AG09319 (cell line): ENCODE measurements at places on chromosomes 1 and 21.
A peak's percentile ranks its signal among the peaks of the same experiment; 100 is the strongest.

- DNase-seq = no peak
Observed at GRCh38 chr1:247530785-247531184, 5.5 kb downstream of the OR2C3 start.

GRCh38 chr1:23394684-23395083, 25.0 kb upstream of the ZNF436 start:
- peak; percentile 74 for DNase-seq

GRCh38 chr1:15678578-15678977, 5.5 kb upstream of the PLEKHM2 start:
- DNase-seq = no peak

DNA sequence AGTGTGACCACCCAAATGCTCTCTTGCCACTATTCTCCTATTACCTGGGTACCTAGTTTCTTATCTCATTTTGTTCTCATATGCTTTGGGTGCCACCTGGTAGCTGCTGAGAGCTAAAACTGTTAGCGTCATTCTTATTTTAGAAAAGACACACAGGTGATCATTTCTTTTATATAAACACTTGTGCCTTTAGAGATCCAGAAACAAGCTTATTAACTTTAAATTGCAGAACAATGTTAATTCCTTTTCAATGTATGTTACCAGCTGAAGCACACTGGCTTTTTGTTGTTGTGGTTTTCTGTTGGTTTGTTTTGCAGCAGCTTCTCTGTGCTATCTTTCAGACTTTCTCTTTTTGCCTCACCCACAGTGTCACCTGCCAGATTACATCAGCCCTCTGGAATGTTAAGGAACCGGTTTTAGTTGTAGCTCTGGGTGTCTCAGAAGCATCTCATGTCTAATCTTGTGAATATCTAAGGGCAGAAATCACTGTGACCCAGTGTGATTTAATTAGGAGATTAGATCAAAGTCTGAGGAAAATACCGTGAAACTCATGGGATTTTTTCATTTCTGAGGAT, 43.4 kb upstream of the SLC19A2 start:
- no peak for DNase-seq

DNA sequence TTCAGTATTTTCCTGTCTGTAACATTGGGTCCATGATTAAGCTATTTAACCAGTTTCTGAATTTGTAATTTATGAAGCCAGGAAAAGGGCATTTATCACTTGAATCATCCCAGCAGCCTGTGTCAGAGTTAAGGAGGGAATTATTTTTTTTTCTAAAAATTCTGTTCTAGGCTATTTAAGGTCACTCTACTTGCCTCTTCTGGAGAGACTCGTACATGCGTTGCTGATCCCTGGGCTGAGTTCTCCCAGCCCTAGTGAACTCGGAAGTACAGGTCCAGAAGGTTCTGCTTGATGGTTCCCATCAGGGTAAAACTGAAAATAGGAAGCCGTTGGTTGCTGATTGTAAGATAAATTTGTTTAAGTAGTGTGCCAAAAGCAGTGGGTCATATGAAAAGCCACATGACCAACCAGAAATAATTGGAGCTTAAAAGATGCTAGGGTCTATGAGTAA, 90.7 kb downstream of the GPR88 start:
- DNase-seq = no peak

- DNase-seq = no peak
Observed at GRCh38 chr1:188762166-188762743, 1715.4 kb downstream of the BRINP3 start.

DNA sequence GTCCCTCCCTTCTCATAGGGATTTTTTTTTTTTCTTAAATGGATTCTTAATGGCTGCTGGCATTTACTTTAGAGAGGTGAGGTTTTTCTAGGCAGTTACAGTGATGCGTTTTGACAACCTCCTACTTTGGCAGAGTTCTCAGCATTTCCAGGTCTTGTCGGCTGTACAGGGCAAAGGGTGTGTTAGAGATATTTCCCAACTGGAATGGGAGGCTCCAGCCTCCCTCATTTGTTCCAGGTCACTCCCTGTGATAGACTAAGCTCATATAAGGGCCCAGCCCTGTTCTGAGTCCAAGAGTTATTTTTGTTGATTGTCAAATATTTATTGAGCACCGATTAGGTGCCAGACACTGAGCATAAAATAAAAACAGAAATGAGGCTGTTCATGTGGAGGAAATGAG, 7.6 kb upstream of the XKR8 start:
- DNase-seq = no peak

DNA sequence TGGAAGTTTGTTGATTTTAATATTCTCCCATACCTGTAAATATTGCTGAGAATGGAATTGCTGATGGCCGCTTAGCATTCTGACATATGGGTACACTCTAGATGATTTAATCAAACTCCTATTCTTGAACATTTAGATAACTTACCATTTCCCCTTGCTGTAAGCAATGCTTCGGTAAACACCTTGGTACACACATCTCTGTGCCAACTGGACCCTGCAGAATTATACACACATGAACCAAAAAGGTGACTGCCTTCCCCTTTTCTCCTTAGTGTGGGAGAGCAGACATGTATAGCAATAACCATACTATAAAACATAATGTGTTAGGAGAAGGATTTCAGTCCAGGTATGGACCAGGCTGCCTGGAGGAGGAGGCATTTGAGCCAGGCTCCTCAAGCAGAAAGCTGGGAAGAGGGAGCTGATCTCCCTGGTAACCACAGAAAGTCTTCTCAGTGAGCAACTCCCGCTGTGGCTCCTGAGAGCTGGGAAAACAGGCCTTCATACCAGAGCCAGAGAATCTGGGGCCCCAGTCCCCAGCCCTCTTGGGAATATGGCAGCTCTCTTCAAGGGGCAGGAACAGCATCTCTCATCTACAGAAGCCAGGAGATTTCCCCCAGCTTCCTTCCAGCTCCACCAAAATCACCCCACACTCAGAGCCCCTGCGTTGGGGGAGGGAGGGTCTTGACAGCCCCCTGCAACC, 33.9 kb upstream of the CSF1 start:
- DNase-seq = no peak

DNA sequence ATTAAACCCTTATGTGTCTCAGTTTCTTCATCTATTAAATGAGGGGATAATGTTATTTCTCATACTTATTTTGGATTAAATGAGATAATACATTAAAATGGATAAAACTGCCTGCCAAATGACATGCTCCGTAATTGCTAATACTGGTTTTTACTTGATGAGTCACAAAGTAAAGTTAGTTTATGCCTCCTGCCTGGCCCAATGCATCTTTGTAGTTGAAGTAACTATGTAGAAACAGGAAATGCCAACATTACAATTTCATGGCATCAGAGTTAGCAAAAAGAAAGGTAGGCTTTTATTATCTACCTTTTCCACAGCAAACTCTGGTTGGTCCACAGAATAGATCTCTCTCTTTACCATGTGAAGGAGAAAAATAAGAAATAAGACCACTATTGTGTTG, 214.5 kb downstream of the TBX15 start:
- DNase-seq = no peak

- DNase-seq = no peak
Observed at GRCh38 chr1:197234581-197234980, 33.5 kb upstream of the CRB1 start.

DNA sequence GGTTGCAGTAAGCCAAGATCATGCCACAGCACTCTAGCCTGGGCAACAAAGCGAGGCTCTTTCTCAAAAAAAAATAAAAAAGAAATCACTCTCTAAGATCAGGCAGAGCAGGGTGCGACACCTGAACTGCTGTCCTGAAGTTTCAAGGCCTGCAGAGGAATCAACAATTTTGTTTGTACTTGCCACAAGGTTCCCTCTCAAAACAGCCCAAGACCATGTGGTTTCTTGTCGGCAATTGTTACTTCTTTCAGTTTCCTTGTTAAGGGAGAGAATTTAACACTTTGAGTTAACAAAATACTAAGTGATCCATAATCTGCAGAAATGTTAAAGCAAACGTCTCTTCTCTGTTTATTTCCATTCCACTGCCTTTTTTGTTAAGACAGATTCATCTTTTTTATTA, 36.5 kb downstream of the MACO1 start:
- no peak for DNase-seq

DNA sequence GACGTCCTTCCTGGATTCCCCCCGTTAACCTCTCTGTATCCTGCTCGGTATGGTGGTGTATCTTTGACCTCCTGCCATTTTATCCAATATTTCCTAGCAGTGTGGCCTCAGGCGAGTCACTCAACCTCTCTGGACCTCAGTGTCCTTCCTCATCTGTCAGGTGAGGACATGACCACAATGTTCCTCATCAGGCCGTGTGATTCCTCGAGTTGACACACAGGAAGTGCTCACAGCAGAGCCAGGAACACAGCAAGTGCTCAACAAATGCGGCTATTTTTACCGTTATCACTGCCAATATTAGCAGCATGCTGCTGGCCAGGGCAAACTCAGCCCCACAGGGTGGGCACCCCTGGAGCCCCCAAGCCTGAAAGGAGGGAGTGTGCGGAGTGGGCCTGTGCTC, 450.2 kb downstream of the KIF26B start:
- DNase-seq = no peak

- no peak for DNase-seq
Observed at GRCh38 chr1:159023723-159024122, 14.0 kb downstream of the IFI16 start.

DNA sequence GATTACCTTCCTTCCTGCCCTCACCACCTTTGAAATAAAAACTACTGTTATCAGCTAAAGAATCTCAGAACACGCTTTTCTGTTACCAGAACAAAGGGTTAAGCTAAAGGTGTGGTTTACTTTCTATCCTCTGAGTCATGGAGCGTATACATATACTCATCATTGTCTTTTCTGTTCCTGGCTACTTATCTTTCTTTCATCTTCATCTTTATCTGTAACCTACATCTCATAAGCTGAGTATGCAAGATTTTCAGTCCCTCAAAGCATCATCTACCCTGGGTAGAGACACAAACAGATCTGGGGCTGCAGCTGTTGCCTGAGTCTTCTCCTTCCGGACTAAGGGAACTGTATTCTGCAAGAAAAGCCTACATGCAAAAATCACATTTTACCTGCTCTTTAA, 75.6 kb downstream of the LMO4 start:
- DNase-seq = no peak

GRCh38 chr1:157390651-157391050, 161.7 kb downstream of the FCRL5 start:
- DNase-seq = peak; percentile 3

DNA sequence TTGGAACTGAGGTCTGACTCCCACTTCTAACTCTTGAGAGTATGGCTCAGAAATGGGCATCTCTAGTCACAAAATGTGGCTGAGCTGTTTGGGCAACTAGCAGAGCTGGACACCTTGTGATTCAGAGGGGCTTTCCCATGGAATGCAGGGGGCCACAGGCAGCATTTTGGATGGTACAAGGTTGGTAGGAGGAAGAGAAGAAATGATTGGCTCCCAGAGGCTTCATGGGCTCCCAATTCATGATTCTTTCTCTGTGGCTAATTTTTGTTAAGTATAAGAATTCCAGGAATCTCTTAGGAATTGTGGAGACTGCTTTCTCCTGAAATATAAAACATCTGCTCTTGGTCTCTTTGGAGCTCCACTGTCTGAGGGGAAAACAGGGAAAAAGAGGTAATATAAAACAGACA, 49.7 kb downstream of the PBX1 start:
- DNase-seq = no peak

DNA sequence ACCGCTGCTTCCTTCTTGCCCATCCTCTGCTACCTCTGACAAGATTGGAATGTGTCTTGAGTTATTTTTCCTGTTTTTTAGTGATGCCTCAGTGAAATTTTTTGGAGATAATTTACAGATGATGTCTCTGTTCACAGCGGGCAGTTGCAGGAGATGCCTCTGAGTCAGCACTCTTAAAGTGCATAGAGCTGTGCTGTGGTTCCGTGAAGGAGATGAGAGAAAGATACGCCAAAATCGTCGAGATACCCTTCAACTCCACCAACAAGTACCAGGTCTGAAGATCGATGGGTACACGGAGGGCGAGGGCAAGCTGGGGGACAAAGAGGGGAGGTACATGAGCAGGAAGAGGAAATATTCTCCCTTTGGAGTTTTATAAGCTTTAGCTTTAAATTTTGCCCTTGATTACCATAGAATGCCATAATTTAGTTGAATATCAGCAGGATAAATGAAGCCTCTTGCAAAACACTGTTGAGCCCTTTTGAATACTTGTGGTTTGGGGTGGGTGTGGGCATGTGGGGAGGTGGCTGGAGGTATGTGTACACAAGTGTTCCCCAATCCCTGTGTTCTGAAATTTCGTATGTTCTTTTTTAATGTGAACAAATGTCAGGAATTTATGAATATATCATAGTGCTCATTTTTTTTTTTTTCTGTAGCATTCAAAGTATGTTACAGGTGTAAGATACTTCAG, 19.8 kb downstream of the ATP1A1 start:
- no peak for DNase-seq

GRCh38 chr1:155882766-155883165, 23.4 kb downstream of the SYT11 start:
- DNase-seq = no peak

- DNase-seq = no peak
Observed at GRCh38 chr21:31041295-31042079, 3.2 kb upstream of the KRTAP19-8 start.

DNA sequence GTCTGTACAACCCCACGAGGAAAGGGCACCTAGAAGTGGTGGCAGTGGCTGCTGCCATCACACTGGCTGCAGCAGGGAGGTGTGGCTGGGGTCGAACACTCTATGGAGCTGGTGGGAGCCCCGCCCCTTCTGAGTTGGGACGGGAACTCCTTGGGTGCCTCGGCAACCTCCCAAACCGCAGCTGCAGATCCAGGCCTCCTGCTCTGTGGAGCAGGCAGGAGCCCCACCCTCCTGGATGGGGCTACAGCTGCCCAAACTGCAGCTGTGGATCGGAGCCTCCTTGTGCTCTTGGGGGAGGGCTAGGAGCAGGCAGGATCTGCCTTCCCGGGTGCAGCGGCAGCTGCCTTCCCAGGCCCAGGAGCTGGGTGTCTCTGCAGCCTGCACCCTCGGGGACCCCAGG, 38.9 kb upstream of the TARDBP start:
- DNase-seq = peak; percentile 59

DNA sequence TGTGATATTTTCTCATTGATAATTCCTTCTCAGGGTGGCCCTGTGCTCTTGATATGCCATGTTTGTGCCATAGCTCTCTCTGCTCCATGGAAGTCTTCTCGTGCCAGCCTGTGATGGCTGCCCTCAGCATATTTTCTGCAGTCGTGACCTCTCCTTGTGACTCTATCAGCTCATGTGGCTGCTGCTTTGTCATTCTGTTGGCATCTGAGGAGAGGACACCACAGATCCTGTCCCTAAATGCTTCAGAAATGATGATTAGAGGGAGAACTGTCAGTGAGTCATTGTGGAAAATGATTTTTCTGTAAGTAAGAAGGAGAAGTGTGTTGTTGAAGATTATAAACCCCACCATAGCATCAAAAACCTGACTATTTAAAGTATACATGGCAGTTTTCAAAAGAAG, 286.0 kb downstream of the ADGRL2 start:
- DNase-seq = no peak

- peak; percentile 96 for DNase-seq
Observed at GRCh38 chr1:235917267-235917811, 50.6 kb upstream of the LYST start.

GRCh38 chr1:52970149-52970548, 43.1 kb downstream of the SCP2 start:
- DNase-seq = peak; percentile 0

DNA sequence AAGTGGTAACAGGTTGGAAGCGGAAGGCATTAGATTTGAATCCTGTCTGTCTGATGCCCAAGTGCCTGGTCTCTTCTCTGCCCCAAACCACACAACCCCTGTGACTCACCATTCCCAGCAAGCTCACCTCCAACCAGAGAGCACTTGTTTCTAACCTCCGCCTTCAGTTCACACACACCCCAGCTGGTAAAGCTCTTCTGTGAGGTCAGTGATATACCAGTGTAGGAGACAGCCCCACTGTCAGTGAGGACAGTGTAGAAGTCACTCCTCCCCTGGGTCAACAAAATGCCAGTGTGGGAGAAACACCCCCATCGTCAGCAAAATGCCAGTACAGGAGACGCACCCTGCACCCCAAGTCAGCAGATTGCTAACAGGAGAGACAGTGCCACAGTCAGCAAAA, 2.6 kb downstream of the RIMS3 start:
- DNase-seq = no peak
